ENCODE measurements at places on chromosomes 6 and 20.

GRCh38 chr6:84428300-84428907 lies 201.0 kb upstream of the CEP162 start:
- no peaks in the 10 kb centered on the region for H3K27me3 ChIP-seq
- DNase-seq: peak; percentile 62
- H3K36me3 ChIP-seq: no peaks in the 10 kb centered on the region
- no peak overlapping the region for H3K27ac ChIP-seq
- no peak overlapping the region for H3K4me3 ChIP-seq

DNA sequence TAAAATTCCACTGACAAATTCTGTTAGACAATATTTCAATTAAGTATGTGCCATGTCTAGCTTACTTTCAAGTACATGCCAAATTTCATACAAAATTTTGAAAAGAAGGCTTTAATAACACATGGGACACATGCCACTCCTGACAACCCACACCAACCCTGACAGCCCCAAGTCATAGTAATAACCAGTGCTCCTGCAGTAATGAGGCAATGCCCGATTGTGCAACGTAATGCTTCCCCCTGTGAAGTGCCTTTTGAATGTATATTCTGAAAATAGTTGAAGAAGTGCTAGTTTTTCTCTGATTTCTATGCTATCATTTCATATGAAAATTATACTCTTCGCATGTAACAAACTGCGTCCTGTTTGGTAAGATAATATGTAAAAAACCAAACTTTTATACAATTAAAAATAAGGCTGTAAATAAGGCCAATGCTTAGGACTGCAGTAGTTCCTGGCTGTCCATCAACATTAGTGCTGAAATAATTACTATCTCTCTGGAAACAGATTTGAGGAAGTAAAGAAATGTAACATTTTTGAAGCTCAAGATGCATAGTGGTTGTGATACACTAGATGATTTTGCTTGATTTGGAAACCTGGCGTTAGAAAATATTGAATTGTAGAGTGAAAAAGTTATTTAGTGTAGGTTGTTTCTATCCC lies 125.8 kb upstream of the BCLAF1 start:
- no peak overlapping the region for H3K4me3 ChIP-seq
- no peak overlapping the region for H3K27ac ChIP-seq
- H3K4me1 ChIP-seq: no peaks in the 10 kb centered on the region
- no peaks in the 10 kb centered on the region for H3K27me3 ChIP-seq
- H3K36me3 ChIP-seq: no peaks in the 10 kb centered on the region
- DNase-seq: no peak

DNA sequence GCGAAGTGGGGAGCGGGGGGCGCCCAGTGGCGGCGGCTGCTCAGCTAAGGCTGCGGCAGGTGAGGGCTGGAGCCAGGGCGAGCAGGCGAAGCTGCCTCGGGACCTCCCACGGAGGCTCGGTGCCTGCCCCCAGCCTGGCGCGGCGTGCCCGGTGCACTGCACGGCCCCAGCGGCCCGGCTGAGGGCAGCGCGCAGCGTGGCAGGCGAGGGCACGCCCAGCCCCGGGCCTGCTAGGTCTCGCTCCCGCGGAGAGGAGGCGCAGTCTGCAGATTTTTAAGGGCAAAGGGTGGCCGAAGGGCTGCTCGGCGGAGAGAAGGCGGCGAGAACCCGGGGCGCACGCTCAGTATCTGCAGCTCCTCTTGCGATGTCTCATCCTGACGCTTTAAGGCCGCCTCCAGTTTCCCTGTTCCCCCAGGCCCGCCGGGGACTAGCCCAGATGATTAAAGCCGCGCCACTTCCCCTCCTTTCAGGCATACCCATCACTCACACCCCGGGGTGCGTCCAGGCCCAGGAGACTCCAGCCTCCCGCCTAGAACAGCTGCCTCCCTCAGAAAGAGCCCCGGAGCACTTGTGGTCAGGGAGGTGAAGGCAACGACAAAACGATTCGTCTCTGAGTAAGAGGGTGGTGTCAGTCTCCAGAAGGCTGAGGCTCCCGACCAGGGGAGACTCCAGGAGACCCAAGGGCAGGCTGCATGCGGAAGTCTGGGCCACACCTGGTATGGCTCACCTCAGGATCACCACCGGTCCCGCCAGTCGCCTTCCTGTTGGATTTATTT lies at the start of gene FERMT1:
Gene FERMT1 (minus strand): TSS at position 158 of the 776 bp plus-strand sequence. CDS start 3,476 bp downstream, outside the sequence.
- DNase-seq: peak; percentile 37
- H3K27ac ChIP-seq: no peak within 1 kb of the TSS
- peak within 1 kb of the TSS; percentile 33 for H3K4me3 ChIP-seq
- H3K4me1 ChIP-seq: peaks cover 17% of the 10 kb centered on the region

- peaks cover 24% of the 10 kb centered on the region for H3K4me1 ChIP-seq
- DNase-seq: no peak
- H3K27me3 ChIP-seq: no peaks in the 10 kb centered on the region
- peaks cover 3% of the 10 kb centered on the region for H3K36me3 ChIP-seq
- H3K4me3 ChIP-seq: peak overlapping the region; percentile 81
Observed at GRCh38 chr6:15246217-15246665, 372 bp downstream of the JARID2 start.

- H3K36me3 ChIP-seq: no peaks in the 10 kb centered on the region
- H3K4me1 ChIP-seq: no peaks in the 10 kb centered on the region
- H3K27me3 ChIP-seq: no peaks in the 10 kb centered on the region
- no peak overlapping the region for H3K27ac ChIP-seq
- H3K4me3 ChIP-seq: no peak overlapping the region
Observed at GRCh38 chr6:91822581-91822980, 1235.7 kb upstream of the MAP3K7 start.

DNA sequence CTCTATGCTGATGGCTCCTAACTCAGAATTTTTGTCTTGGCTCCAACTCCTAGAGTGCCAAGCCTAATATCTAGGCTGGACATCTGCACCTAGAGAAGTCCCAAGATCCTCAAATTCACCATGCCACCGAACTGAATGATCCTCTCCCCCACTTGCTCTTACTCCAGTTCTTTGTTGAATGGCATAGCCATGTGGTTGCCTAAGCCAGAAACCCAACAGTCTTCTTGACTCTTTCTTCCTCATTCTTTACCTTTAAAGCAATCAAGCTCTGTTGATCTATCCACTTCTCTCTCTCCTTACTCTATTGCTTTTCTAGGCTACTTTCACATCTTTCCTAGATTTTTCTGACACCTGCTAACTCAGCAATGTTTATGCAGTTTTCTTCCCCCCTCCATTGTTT lies 126.5 kb upstream of the FOXO3 start:
- no peak overlapping the region for H3K27ac ChIP-seq
- H3K4me3 ChIP-seq: no peak overlapping the region
- H3K27me3 ChIP-seq: no peaks in the 10 kb centered on the region
- H3K36me3 ChIP-seq: no peaks in the 10 kb centered on the region
- DNase-seq: no peak

DNA sequence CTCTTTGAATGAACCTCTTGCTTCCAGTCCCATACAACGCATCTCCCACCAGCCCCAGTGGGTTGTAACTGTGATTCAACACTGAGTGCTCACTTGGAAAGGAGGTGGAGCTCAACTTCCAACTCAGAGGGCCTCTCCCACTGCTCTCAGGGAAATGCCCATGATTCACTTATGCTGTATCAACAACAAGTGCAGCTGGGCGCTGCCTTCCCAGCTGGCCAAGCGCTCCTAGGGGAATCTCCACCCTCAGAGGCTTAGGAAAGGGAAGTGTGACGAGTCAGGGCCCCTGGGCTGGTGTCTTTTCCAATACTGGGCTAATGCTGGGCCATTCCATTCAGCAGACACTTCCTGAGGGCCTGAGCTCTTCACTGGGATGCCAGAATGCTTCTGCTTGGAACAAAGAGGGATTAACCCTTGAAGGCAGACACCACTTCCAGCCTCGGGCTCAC lies 8.1 kb upstream of the OCSTAMP start:
- no peaks in the 10 kb centered on the region for H3K36me3 ChIP-seq
- no peaks in the 10 kb centered on the region for H3K4me1 ChIP-seq
- DNase-seq: no peak

DNA sequence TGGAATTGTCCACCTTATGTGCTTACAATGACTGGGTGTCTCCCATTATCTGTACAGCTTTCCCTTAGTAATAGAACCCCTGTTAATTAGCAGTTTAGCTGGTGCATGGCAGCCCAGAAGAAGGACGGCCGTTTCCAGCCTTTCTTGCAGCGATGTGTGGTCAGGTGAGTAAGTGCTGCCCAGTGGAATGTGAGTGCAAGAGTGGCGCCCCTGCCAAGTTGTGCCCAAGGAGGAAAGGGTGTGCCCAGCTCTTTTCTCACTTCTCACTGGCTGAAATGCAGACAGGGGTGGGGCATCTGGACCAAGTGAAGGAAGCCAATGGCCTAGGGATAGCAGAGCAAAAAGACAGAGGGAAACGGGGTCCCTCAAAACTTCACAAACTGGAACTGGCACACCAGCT lies 296.8 kb downstream of the PREX1 start:
- DNase-seq: no peak
- peaks cover 20% of the 10 kb centered on the region for H3K27me3 ChIP-seq
- H3K4me1 ChIP-seq: no peaks in the 10 kb centered on the region
- no peak overlapping the region for H3K27ac ChIP-seq
- H3K4me3 ChIP-seq: no peak overlapping the region

GRCh38 chr6:29626948-29627754 lies 5.8 kb downstream of the GABBR1 start:
- peaks cover 1% of the 10 kb centered on the region for H3K36me3 ChIP-seq
- no peak for DNase-seq
- no peak overlapping the region for H3K27ac ChIP-seq
- peaks cover 18% of the 10 kb centered on the region for H3K4me1 ChIP-seq
- peak overlapping the region; percentile 44 for H3K4me3 ChIP-seq
- H3K27me3 ChIP-seq: no peaks in the 10 kb centered on the region

GRCh38 chr20:14336686-14337085 lies 726 bp downstream of the FLRT3 start:
- no peaks in the 10 kb centered on the region for H3K27me3 ChIP-seq
- DNase-seq: peak; percentile 2
- no peaks in the 10 kb centered on the region for H3K36me3 ChIP-seq
- H3K27ac ChIP-seq: no peak overlapping the region

Measured in SJSA1 (cell line).